ENCODE measurements at places on chromosomes 6 and 20.
A peak's percentile ranks its signal among the peaks of the same experiment; 100 is the strongest.

GRCh38 chr6:116530436-116530835 lies 15.0 kb downstream of the TRAPPC3L start:
- DNase-seq = no peak
- no peaks in the 10 kb centered on the region for H3K36me3 ChIP-seq
- no peak overlapping the region for H3K27ac ChIP-seq
- H3K4me3 ChIP-seq = no peak overlapping the region

GRCh38 chr6:13841936-13842335 lies 27.6 kb upstream of the MCUR1 start:
- H3K4me3 ChIP-seq = no peak overlapping the region
- H3K4me1 ChIP-seq = no peaks in the 10 kb centered on the region
- H3K27ac ChIP-seq = no peak overlapping the region
- H3K27me3 ChIP-seq = no peaks in the 10 kb centered on the region

- no peaks in the 10 kb centered on the region for H3K27me3 ChIP-seq
- no peak overlapping the region for H3K27ac ChIP-seq
- H3K36me3 ChIP-seq = peaks cover 16% of the 10 kb centered on the region
- peaks cover 6% of the 10 kb centered on the region for H3K4me1 ChIP-seq
- no peak overlapping the region for H3K4me3 ChIP-seq
- no peak for DNase-seq
Measured at GRCh38 chr20:47558295-47559066, 56.8 kb downstream of the NCOA3 start.

- no peak for DNase-seq
- H3K4me3 ChIP-seq = no peak overlapping the region
- no peak overlapping the region for H3K27ac ChIP-seq
- no peaks in the 10 kb centered on the region for H3K36me3 ChIP-seq
Measured at GRCh38 chr6:153084393-153084792, 46.7 kb downstream of the RGS17 start.

DNA sequence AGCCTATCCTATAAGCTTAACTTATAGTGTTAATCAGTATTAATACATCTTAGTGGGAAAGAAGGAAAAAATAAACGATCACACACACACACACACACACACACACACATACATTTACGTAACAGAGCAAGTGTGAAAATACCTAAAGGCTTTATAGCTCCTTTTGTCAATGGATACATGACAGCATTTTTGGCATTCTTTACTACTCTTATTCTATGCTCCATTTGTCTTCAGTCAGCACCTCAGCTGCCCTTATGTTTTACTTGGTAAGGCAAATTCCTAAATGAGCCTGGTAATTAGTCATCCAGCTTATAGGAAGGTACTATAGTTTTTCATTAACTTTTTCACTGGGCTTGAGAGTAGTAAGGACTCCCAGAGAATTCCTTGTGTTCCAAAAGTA lies 25.1 kb upstream of the SLC17A3 start:
- DNase-seq = no peak
- no peak overlapping the region for H3K27ac ChIP-seq
- H3K27me3 ChIP-seq = no peaks in the 10 kb centered on the region

- H3K36me3 ChIP-seq = no peaks in the 10 kb centered on the region
- DNase-seq = no peak
- no peaks in the 10 kb centered on the region for H3K27me3 ChIP-seq
- H3K27ac ChIP-seq = no peak overlapping the region
- H3K4me3 ChIP-seq = no peak overlapping the region
- no peaks in the 10 kb centered on the region for H3K4me1 ChIP-seq
Measured at GRCh38 chr6:144139817-144140216, 10.5 kb upstream of the STX11 start.

DNA sequence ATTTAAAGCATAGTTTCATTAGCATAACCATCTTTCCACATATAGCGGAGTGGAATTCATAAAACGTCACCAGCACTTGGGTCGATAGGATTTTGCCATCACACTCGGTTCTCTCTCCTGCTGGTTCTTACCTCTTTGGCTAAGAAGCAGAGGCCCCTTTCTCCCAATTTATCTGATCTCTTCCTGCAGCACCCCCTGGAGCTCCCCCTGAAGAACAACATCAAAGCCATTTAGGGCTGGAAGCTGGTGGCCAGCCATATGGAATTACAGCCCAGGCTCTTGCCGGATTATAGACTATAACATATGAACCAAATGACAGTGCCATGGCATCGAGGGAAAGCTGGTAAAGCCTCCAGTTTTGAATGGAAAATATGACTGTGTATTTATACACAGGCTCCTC lies 6.4 kb upstream of the KIF6 start:
- H3K27ac ChIP-seq = no peak overlapping the region
- H3K4me1 ChIP-seq = no peaks in the 10 kb centered on the region
- peaks cover 5% of the 10 kb centered on the region for H3K27me3 ChIP-seq
- H3K36me3 ChIP-seq = no peaks in the 10 kb centered on the region

- peak; percentile 84 for DNase-seq
- H3K4me3 ChIP-seq = no peak overlapping the region
- H3K4me1 ChIP-seq = peaks cover 2% of the 10 kb centered on the region
- H3K27me3 ChIP-seq = no peaks in the 10 kb centered on the region
- H3K27ac ChIP-seq = no peak overlapping the region
Measured at GRCh38 chr20:48703107-48703506, 124.7 kb downstream of the PREX1 start.

- DNase-seq = no peak
- no peaks in the 10 kb centered on the region for H3K27me3 ChIP-seq
- H3K4me3 ChIP-seq = no peak overlapping the region
- H3K36me3 ChIP-seq = peaks cover 6% of the 10 kb centered on the region
Measured at GRCh38 chr20:25525867-25526266, 59.5 kb downstream of the NINL start.

DNA sequence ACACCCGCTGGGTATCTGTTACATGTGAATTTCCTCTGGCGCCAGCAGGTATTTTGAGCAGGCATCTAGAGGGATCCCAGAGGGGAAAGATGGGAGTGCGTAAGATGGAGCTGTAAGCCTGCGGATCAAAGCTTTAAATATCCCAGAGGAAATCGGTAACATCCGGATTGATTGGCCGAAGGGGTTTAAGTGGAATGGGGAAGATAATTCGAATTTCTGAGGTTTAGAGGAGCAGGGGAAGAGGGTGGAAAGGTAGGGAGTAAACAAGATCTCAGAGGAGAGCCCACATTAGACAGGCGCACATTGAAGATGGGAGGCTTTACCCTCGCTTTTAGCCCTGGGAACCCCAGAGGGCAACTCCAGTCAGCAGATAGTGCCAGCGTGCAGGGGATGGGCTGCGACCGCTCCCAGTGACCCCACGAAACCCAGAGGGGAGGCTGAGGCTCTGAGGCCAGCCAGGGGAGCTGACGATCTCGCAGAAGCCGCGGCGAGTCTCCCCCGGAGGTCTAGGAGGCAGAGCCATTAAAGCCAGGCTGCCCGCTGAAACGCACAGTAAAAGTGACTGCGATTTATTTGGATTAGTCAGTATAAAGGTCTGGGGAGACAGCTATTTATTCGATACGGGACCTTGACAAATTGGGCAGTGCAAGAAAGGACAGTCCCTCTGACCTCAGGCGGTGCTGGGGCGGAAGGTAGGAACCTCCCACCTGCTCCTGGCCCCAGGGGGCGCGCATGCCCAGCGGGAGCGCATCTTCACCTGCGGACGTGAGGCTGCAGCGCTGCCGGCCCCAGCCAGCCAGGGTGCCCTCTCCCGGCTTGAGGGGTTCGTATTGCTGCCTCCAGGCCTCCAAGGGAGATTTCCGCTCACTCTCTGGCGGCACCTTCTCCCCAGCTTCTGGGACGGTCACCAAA lies 34.3 kb upstream of the TCF21 start:
- H3K27me3 ChIP-seq = peaks cover 60% of the 10 kb centered on the region
- peak overlapping the region; percentile 7 for H3K4me3 ChIP-seq
- H3K4me1 ChIP-seq = no peaks in the 10 kb centered on the region
- H3K36me3 ChIP-seq = no peaks in the 10 kb centered on the region
- no peak overlapping the region for H3K27ac ChIP-seq
- peak; percentile 57 for DNase-seq

DNA sequence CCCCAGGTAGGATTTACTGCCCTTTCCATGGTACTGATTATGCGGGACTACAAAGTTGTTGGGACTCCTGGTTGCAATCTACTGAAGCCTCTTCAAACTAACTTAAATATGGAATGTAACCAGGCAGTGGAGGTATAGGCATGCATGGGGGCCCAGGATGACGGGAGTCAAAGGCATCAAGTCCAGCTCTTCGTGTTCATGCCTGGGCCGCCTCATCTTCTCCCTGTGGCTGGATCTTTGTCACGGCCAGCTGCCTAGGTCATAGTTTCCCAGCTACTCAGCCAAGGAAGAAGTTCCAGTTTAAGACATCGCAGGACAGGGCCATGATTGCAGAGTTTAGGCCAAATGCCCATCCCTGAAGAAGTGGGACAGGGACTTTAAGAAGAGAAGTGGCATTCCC lies 20.5 kb downstream of the LYRM2 start:
- H3K27ac ChIP-seq = no peak overlapping the region
- DNase-seq = no peak
- H3K4me3 ChIP-seq = no peak overlapping the region

GRCh38 chr6:158564243-158565121 lies 4.6 kb downstream of the TMEM181 start:
- DNase-seq = no peak
- H3K27ac ChIP-seq = no peak overlapping the region
- peaks cover 9% of the 10 kb centered on the region for H3K36me3 ChIP-seq
- H3K4me1 ChIP-seq = peaks cover 11% of the 10 kb centered on the region

GRCh38 chr6:152353440-152353839 lies 283.7 kb downstream of the SYNE1 start:
- no peak overlapping the region for H3K4me3 ChIP-seq
- no peak for DNase-seq
- H3K27ac ChIP-seq = no peak overlapping the region
- peaks cover 6% of the 10 kb centered on the region for H3K4me1 ChIP-seq

- H3K36me3 ChIP-seq = peaks cover 17% of the 10 kb centered on the region
- DNase-seq = peak; percentile 58
- peaks cover 7% of the 10 kb centered on the region for H3K4me1 ChIP-seq
- H3K27ac ChIP-seq = peak overlapping the region; percentile 94
Measured at GRCh38 chr6:113857556-113858479, 673 bp downstream of the MARCKS start.

GRCh38 chr6:34205466-34205865 lies 31.2 kb upstream of the HMGA1 start:
- H3K27me3 ChIP-seq = no peaks in the 10 kb centered on the region
- no peak for DNase-seq
- no peak overlapping the region for H3K27ac ChIP-seq
- no peaks in the 10 kb centered on the region for H3K36me3 ChIP-seq
- H3K4me3 ChIP-seq = no peak overlapping the region
- H3K4me1 ChIP-seq = no peaks in the 10 kb centered on the region

DNA sequence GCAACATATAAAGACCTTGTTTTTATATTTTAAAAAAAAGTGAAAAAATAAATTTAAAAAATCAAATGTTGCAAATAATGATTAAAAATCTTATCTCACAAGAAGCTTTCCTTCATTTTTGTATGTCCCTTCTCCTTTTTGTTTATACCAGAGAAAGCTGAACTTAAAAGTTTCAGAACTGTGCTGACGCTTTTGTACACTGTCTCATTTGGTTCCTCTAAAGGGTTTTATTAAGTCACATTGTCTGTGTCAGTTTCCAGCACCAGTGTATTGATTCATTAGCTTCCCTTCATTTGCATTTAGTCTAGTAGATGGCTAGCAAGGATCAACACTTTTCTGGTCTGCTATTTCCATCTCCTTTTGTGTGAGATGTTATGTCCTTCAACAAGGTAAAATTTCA lies 6.7 kb downstream of the PCED1A start:
- no peak overlapping the region for H3K4me3 ChIP-seq
- H3K27me3 ChIP-seq = no peaks in the 10 kb centered on the region
- DNase-seq = no peak

- no peak overlapping the region for H3K4me3 ChIP-seq
- H3K27me3 ChIP-seq = no peaks in the 10 kb centered on the region
- H3K27ac ChIP-seq = no peak overlapping the region
- H3K36me3 ChIP-seq = no peaks in the 10 kb centered on the region
Measured at GRCh38 chr6:142934599-142934998, 10.4 kb downstream of the HIVEP2 start.

GRCh38 chr6:6199678-6200077 lies 120.8 kb downstream of the F13A1 start:
- H3K27me3 ChIP-seq = no peaks in the 10 kb centered on the region
- no peak overlapping the region for H3K27ac ChIP-seq
- no peak for DNase-seq
- H3K4me3 ChIP-seq = no peak overlapping the region
- H3K36me3 ChIP-seq = no peaks in the 10 kb centered on the region
- no peaks in the 10 kb centered on the region for H3K4me1 ChIP-seq

GRCh38 chr20:23396950-23397627 lies 24.2 kb downstream of the NAPB start:
- H3K36me3 ChIP-seq = peaks cover 55% of the 10 kb centered on the region
- H3K4me3 ChIP-seq = no peak overlapping the region
- H3K27ac ChIP-seq = no peak overlapping the region
- no peaks in the 10 kb centered on the region for H3K4me1 ChIP-seq
- DNase-seq = no peak

DNA sequence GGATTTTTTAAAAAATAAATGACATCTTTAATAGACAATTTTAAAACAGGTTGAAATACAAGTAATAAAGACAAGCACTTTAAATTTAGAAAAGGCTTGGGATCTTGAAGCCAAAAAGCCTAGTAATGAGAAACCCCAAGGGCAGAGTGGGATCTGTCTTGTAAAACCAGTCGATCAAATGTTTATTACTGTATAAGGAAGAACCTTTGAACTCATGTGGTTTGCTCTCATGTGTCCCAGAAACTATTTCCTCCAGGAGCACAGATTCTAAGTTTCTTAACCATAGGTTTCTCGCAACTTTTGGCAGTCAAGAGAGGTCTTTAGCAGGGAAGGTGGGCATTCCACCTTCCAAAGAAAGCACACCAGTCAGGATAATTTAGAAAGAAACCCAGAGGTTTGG lies 541.7 kb upstream of the BTBD3 start:
- peak overlapping the region; percentile 3 for H3K27ac ChIP-seq
- no peak for DNase-seq
- H3K36me3 ChIP-seq = no peaks in the 10 kb centered on the region
- no peak overlapping the region for H3K4me3 ChIP-seq

DNA sequence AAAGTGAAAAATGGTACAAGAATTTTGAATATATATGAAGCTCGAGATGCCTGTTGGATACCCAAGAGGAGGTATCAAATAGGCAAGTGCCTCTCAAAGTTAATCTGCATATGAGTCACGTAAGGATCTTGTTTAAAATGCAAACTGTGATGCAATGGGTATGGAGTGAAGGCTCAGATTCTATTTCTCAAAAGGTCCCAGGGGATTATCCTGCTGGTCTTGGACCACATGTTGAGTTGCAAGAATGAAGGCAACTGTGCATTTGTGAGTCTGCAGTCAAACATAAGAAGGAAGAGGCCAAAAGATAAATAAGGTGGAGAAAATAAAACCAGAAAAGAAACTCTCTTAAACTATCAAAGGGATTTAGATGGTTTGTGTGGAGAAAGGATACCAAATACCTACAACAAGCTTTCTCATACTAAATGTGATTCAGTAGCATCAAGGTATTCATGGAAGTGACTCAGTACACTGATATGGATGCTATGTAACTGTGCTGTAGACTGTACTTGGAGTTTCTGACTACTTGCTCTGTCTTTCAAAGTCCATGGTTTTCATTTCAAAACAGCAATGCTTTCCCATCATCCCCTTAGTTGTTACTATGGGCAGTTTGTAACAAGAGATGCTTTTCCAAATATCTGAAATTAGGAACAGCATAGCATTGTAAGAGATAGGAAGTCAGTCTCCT lies 106.3 kb downstream of the GFRAL start:
- no peak for DNase-seq
- no peaks in the 10 kb centered on the region for H3K4me1 ChIP-seq
- no peaks in the 10 kb centered on the region for H3K36me3 ChIP-seq
- no peak overlapping the region for H3K4me3 ChIP-seq

Measured in RWPE2 (cell line).